SJSA1 (cell line): ENCODE measurements at places on chromosomes 16 and 17. TPM values are rescaled to one million over a fixed set of nuclear protein-coding genes. Genes with fewer than 3 reads are reported as not detected.

ACE gene
- 0.13 TPM in 1 of 2 replicates, not detected in the other for total RNA-seq

- no peak overlapping the region for H3K27ac ChIP-seq
- no peaks in the 10 kb centered on the region for H3K36me3 ChIP-seq
- no peaks in the 10 kb centered on the region for H3K4me1 ChIP-seq
- no peaks in the 10 kb centered on the region; the same call in 1 of the 2 replicates for H3K27me3 ChIP-seq
These were observed 35.3 kb upstream of the TBC1D3K start for GRCh38 chr17:37888881-37889280.

GRCh38 chr16:19804538-19805323, 79.9 kb downstream of the GPRC5B start:
- no peak overlapping the region for H3K27ac ChIP-seq
- H3K4me1 ChIP-seq, result peaks cover 32% of the 10 kb centered on the region
- H3K4me3 ChIP-seq, result no peak overlapping the region
- no peaks in the 10 kb centered on the region for H3K27me3 ChIP-seq
- no peaks in the 10 kb centered on the region for H3K36me3 ChIP-seq

TMED6 gene
- total RNA-seq, result 0.21 TPM in 1 of 2 replicates, not detected in the other

- H3K36me3 ChIP-seq, result peaks cover 97% of the 10 kb centered on the region
- peaks cover 10% of the 10 kb centered on the region for H3K4me1 ChIP-seq
- no peak for DNase-seq
- no peak overlapping the region for H3K4me3 ChIP-seq
These were observed 68.2 kb downstream of the PLD6 start for GRCh38 chr17:17137731-17138585.

GRCh38 chr16:77540646-77541045, 105.8 kb upstream of the ADAMTS18 start:
- H3K4me3 ChIP-seq, result no peak overlapping the region
- no peak for DNase-seq
- no peak overlapping the region for H3K27ac ChIP-seq
- no peaks in the 10 kb centered on the region for H3K36me3 ChIP-seq

DNA sequence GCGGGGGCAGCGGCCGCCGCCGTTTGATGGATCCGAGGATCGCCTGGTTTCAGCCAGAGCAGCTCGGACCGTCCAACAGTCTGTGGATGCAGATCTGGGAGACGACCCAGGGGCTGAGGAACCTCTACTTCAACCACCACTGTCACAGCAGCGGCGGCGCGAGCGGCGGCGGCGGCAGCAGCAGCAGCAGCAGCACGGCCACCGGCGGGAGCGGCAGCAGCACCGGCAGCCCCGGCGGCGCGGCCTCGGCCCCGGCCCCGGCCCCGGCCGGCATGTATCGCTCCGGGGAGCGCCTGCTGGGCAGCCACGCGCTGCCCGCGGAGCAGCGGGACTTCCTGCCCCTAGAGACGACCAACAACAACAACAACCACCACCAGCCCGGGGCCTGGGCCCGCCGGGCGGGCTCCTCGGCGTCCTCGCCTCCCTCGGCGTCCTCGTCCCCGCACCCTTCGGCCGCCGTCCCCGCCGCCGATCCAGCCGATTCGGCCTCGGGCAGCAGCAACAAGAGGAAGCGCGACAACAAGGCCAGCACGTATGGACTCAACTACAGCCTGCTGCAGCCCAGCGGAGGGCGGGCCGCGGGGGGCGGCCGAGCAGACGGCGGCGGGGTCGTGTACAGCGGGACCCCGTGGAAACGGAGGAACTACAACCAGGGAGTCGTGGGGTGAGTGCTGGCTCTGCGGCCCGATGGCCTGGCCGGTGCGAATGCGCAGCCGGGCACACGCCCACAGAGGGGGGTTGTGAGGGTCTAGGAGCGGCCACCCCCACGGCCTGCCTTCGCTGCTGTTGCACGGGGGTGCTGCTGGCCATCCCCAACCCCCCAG, 702 bp downstream of the TENT4B start:
- H3K4me3 ChIP-seq, result peak overlapping the region; percentile 98
- peak; percentile 47 for DNase-seq
- peaks cover 38% of the 10 kb centered on the region for H3K4me1 ChIP-seq
- peaks cover 21% of the 10 kb centered on the region for H3K36me3 ChIP-seq
- H3K27ac ChIP-seq, result peak overlapping the region; percentile 39

TBKBP1 gene
- 3.5 and 4.5 TPM in 2 replicates for total RNA-seq

GRCh38 chr16:997440-998051, 16.0 kb downstream of the SOX8 start:
- H3K4me3 ChIP-seq, result no peak overlapping the region
- H3K36me3 ChIP-seq, result no peaks in the 10 kb centered on the region
- H3K27me3 ChIP-seq, result peaks cover 75% of the 10 kb centered on the region
- DNase-seq, result peak; percentile 69

GRCh38 chr16:79912592-79913310, 312.2 kb upstream of the MAF start:
- H3K27me3 ChIP-seq, result no peaks in the 10 kb centered on the region
- no peak overlapping the region for H3K4me3 ChIP-seq
- H3K4me1 ChIP-seq, result no peaks in the 10 kb centered on the region
- no peak for DNase-seq
- H3K27ac ChIP-seq, result no peak overlapping the region

DNA sequence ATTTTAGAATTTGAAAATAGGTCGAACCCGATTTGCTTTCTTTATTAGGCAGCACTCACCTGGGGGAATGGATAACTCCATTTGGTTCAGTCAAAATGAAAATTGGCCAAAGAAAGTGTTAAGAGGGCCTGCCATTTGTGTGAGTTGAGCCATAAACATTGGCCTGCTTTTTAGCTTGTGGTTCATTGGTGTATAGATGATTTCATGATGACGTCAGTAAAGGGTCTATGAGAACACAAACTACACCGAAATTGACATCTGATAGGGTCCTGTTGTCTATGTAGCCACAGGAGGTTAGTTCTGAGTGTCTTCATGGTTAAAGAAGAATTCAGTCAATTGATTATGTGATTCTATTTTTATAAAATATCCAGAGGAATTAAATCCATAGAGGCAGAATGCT, 1001.5 kb upstream of the EEF2KMT start:
- DNase-seq, result no peak
- H3K27ac ChIP-seq, result no peak overlapping the region
- no peaks in the 10 kb centered on the region for H3K4me1 ChIP-seq
- no peaks in the 10 kb centered on the region for H3K36me3 ChIP-seq
- no peak overlapping the region for H3K4me3 ChIP-seq

CES5A gene
- total RNA-seq, result not detected in 2 replicates
